ENCODE measurements at places on chromosomes 2 and 18.
A peak's percentile ranks its signal among the peaks of the same experiment; 100 is the strongest.

DNA sequence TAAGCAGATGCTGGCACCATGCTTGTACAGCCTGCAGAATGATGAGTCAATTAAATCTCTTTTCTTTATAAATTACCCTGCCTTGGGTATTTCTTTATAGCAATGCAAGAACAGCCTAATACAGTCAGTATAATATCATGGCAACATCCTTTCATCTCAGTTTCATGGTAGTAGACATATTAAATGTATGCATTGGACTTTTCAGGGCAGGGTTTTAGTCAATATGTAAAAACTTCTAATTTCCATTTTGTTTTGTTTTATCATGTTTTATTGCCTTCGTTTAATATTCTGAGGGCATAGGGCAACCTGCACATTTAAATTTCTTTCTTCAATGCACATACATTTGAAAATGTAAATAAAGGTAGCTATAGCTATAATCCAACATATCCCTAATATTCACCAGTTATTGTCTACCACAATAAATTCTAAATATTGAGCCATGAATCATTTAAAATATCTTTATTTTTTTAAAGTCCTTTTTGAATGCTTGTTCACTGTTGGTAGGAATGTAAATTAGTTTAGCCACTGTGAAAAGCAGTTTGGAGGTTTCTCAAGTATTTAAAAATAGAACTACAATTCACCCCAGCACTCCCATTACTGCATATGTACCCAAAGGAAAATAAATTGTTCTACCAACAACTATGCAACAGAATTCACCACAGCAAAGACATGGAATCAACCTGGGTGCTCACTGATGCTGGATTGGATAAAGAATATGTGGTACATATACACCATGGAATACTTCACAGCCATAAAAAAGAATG, 41.8 kb upstream of the GRB14 start:
- no peak for DNase-seq

GRCh38 chr2:235851828-235852525, 316.2 kb downstream of the GBX2 start:
- no peak for DNase-seq

- no peak for DNase-seq
Measured at GRCh38 chr2:16476866-16477265, 188.8 kb downstream of the CYRIA start.

DNA sequence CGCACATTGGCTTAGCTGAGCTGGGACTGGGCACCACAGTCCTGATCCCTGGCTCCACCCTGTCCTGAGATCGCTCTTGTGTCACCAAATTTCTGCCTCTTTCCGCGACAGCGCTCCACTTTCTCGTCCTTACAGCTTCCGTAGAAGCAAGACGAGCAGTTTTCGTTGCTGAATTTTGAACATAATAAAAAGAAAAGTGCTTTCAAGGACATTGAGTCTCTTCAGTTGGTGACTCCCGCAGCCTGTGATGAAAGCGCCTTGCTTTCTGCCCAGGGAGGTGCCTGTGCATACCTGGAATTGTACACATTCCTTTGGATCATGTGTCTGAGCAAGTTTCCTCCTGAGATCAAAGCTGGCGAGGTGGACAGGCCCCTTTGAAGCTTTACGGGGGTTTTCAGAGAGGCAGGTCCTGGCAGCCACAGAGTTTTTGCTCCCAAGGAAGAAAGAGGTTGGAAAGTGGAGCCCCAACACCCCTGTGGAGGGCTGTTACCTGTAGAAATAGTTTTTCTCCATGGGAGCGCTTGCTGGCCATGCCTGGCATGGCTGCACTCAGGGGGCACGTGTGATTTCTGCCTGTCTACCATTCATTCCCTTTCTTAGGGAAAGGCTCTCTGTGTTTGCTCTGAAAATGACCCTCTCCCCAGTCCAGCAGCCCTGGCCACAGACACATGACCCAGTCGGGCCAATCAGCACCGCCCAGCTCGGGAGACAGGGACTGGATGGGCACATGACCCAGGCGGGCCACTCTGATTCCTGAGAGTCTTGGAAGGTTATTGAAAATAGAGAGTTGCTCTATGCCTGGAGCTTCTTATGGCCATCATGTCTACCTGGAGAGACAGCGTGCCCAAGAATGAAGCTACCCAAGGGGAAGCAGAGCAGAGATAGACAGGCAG, 115.6 kb upstream of the OTOS start:
- DNase-seq = peak; percentile 66

DNA sequence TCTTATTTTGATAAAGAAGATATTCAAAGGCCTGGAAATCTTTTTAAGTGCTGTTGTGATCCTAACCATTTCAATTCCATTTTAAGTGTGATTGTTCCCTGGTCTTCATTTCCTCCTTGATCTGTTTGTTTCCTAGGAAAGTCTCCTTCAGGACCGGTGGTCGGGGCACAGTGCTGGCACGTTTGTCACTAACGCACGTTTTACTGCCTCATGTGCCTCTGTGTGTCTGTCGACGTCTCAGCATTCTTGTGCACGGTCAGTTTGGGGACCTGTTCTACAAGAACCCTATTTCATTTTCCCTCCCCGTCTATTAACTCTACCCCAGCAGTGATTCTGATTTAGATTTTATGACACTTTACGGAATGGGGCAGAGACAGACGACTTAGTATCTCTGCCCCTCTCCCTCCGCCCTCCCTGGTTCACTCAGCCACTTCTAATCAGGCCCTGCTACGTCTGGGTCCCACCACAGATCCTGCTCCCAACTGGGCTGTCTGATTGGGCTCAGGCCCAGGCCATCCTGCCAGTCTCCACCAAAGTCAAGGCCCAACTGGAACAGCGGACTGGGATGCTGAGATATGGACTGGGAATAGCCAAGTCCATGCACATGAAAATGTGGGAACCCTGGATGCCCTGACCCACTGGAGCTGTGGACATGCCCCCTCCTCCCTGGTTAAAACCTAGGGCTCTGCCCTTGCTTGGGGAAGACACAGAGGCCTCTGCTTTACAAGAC, 95.6 kb downstream of the TWIST2 start:
- no peak for DNase-seq

DNA sequence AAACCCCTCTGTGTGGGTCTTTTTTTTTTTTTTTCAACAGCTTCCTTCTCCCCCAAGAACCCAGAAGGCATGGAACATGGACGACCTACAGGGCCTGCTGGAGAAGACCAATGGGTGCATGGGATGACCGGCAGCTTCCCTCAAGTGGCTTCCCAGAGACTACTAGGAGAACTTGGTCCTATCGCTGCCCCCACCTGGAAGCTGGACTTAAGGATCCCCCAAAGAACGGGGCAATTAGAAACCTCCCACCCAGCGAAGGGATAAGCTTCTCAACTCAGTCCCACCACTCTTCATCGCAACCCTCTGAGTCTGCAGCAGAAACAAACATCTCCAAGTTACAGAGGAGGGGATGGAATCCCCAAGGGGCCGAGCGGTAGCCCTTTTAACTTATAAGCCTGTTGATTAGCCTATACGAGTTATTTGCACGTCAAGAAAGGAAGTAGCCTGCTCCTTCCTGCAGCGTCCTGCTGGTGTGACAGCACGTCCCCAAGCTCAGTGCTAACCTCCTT, 1.4 kb downstream of the ACTR1B start:
- DNase-seq = no peak

GRCh38 chr2:213545964-213546475, 261.8 kb downstream of the SPAG16 start:
- DNase-seq = no peak

- DNase-seq = no peak
Measured at GRCh38 chr2:204533629-204534370, 11.5 kb upstream of the PARD3B start.

DNA sequence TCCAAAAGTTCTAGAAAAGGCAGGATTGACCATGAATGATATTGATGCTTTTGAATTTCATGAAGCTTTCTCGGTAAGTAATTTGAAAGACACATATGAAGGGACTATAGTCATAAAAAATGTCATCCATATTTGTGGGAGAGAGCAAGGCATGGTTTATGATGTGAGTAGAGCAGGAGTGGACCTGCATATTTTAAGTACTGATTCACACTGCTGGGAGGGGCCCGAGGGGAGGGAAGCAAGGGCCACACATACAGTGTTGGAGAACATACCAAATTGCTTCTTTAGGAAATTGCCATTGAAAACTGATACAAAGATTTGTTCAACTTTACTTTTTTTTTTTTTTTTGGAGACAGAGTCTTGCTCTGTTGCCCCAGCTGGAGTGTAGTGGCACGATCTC, 39.4 kb downstream of the HADHB start:
- DNase-seq = no peak

GRCh38 chr2:169190197-169190775, 120.9 kb downstream of the DHRS9 start:
- no peak for DNase-seq

DNA sequence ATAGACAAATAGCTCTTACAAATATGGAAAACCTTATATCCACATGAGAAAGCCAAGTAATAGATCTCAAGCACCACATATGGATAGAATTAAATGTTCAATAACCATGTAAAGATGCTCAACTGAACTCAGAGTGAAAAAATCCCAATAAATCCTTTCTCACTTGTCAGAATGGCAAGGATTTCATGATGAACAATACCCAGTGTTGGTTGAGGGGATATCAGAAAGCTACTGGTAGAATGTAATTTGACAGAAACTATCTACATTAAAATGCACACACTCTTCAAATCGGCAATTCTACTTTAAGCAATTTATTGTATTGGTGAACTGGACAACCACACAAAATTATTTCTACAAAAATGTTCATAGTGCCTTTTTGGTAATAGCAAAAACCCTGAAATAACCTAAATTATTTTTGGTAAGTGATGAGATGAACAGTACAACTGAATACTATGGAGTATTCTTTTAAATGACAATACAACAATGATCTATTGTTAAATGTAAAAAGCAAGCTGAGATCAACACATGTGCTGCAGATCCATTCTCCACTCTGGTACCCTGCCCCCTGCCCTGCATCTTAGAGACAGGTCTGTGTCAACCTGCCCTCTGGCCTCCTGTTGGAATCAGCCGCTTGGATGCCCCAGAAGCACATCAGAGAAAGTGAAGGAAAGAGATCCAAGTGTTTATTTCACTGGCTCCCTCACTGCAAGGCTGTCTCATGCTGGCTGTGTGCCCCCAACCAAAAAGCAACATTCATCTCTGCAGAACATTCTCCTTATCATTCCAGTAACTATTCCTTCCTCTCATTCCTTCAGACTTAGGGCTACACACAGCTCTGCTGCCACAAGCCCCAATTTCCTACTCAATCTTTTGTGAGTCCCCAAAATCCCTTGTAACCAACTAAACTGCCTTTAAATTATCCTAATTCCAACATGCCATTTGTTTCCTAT, 442.5 kb downstream of the LRATD1 start:
- no peak for DNase-seq

Measured in large intestine (tissue), 12 donors.